ENCODE measurements at places on chromosomes 4 and X. TPM values are rescaled to one million over a fixed set of nuclear protein-coding genes. Genes with fewer than 3 reads are reported as not detected.

DNA sequence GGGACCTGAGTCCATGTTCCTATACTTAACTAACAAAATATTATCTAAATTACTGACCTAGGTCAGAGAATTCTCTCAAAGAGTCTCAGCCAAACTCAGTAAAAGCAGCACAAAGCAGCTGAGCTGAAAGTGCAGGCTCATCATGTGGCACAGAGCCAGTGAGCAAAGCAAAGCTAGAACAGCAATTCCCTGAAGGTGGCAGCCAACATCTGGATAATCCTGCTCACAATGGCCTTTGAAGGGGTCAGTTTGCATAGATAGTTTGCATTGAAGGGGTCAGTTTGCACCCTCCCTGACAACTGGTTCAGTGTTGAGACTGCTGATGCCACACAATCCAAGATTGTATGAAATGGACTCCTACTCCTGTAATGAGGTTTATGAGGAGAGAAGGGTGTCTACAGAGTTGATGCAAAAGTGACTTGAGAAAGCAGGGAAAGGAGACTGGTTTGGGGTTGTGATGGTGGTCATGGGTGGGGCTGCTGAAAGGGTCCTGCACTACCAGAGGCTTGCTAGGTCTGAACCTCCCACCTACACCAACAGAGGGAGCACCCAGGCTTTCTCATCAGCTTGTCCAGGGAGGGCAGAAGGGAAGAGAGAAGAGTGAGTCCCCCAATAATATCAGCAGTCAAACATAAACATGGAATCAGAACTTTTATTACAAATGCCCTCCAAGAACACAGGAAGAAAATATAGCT is 39.7 kb downstream of the TRIM61 start:
- no peaks in the 10 kb centered on the region for H3K4me1 ChIP-seq
- H3K27me3 ChIP-seq, result peaks cover 7% of the 10 kb centered on the region
- DNase-seq, result no peak
- no peak overlapping the region for H3K27ac ChIP-seq
- no peaks in the 10 kb centered on the region for H3K36me3 ChIP-seq

The MAGEA10 gene
- total RNA-seq, result not detected

The TKTL2 gene
- not detected for total RNA-seq

The PHOX2B gene
- total RNA-seq, result not detected

GRCh38 chr4:176824645-176825366 is 32.1 kb upstream of the VEGFC start:
- DNase-seq, result no peak
- no peak overlapping the region for H3K27ac ChIP-seq
- no peaks in the 10 kb centered on the region for H3K4me1 ChIP-seq
- H3K4me3 ChIP-seq, result no peak overlapping the region
- no peaks in the 10 kb centered on the region for H3K27me3 ChIP-seq

- peaks cover 4% of the 10 kb centered on the region for H3K27me3 ChIP-seq
- no peak for DNase-seq
- no peaks in the 10 kb centered on the region for H3K36me3 ChIP-seq
- H3K4me3 ChIP-seq, result no peak overlapping the region
These were observed 17.4 kb upstream of the SLC34A2 start for GRCh38 chr4:25638221-25638601.

The TMEM165 gene
- total RNA-seq, result 87.2 TPM

DNA sequence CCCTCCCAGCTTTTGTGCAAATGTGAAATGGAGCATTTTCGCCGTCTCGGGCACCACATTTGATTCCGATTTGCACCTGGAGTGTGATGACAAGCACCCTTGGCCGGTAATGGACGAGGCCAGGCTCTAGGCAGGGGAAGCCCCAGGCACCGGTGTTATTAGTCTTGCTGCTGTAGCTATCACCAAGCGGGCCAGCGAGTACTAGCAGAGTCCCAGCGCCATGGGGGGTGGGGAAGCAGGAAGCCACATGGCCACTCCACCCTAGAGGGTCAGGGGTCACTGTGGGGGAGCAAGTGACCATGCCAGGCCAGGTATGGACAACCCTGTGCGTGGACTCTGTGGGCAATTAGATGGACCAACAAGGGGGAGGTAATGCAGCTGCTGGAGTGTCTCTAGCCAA is 88.8 kb downstream of the CPZ start:
- no peak for DNase-seq
- no peaks in the 10 kb centered on the region for H3K27me3 ChIP-seq
- no peak overlapping the region for H3K27ac ChIP-seq
- H3K4me1 ChIP-seq, result no peaks in the 10 kb centered on the region
- H3K36me3 ChIP-seq, result no peaks in the 10 kb centered on the region

GRCh38 chr4:99529228-99529627 is 18.4 kb downstream of the C4orf17 start:
- H3K36me3 ChIP-seq, result no peaks in the 10 kb centered on the region
- no peak overlapping the region for H3K27ac ChIP-seq
- H3K4me3 ChIP-seq, result no peak overlapping the region
- no peak for DNase-seq

DNA sequence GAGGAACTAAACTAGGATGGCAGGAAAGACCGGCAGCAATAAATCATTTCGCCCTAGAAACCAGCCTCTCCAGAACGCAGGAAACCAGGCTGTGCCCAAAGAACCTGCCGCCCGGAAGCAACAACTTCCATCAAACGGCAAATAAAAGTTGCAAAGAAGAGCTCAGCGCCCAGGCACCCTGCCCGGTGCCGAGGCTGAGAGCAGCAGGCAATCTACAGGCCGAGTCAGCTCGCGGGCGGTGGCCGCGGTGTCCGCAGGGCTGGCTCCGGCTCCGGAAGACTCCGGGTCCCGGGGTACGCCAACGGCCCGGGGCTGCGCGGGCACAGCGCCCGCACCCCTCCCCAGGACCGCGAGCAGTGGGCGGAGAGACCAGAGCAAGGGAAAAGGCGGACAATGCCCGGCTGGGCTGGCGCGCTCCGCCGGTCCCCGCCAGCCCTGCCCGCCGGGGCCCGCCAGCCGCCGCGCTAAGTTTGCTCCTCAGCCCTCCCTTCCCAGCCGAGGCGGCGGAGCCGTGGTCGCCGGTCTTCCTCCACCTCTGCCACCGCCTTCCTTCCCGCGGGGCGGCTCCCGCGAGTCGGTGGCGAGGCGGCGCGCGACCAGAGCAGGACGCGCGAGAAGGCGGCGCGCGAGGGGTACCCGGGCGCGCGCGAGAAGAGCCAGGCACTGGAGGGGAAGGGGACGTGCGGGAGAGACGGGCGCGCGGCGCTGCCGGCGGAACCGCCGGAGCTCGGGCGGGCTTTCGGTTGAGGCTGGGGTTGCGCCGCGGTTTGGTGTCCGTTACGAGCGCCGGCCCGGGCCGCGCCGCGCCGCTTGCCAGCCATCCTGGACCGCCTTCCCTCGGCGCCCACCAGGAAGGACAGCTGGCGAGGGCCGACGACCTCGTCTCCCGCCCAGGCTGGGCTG is 733 bp downstream of the FRYL start:
- H3K4me1 ChIP-seq, result peaks cover 39% of the 10 kb centered on the region
- H3K4me3 ChIP-seq, result peak overlapping the region; percentile 91
- H3K27me3 ChIP-seq, result no peaks in the 10 kb centered on the region

The PCGF3 gene
- total RNA-seq, result 32.1 TPM

GRCh38 chr4:119337010-119337409 is 15.1 kb upstream of the FABP2 start:
- peaks cover 4% of the 10 kb centered on the region for H3K4me1 ChIP-seq
- H3K4me3 ChIP-seq, result no peak overlapping the region
- H3K27ac ChIP-seq, result no peak overlapping the region
- DNase-seq, result no peak

DNA sequence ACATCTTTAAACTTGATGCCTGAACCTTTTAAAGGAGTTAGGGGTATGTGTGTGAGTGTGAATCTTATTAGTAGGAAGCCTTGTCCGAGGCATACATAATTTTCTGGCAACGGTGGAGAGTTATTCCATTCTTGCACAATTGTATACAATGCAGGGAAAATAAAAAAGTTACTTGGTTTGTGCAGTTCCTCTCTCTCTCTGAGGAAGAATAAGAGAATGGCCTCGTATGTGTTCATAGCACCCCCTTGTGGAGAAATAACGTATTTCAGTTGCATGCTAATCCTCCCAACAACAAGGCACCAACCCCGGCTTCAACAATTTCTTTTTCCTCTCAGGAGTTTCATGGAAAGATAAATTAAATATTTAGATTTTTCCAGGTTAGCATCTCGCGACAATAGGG is 33.7 kb upstream of the FGF13 start:
- H3K36me3 ChIP-seq, result no peaks in the 10 kb centered on the region
- no peaks in the 10 kb centered on the region for H3K4me1 ChIP-seq
- peak; percentile 70 for DNase-seq
- no peak overlapping the region for H3K27ac ChIP-seq
- H3K27me3 ChIP-seq, result no peaks in the 10 kb centered on the region
- no peak overlapping the region for H3K4me3 ChIP-seq

The VCX gene
- total RNA-seq, result not detected

The HSFX4 gene
- not detected for total RNA-seq

DNA sequence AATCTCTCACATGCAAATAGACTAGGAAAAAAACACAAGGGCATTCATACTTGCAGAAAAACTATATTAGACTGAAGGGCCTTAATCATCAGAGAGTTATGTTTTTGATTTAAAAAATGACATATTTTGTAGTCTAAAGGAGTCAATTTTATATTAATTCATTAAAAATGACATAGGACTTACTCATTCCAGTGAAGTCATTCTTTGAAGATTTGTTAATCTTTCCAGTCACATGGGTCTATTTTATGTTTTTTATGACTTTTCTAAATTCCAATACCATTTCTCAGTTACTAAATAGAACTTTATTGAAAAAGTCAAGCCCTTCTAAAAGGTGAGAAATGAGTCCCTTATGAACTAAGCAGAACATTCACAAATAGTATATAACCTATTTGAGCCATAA is 743.8 kb upstream of the INTU start:
- H3K36me3 ChIP-seq, result no peaks in the 10 kb centered on the region
- no peak for DNase-seq
- no peak overlapping the region for H3K4me3 ChIP-seq
- H3K4me1 ChIP-seq, result no peaks in the 10 kb centered on the region
- H3K27ac ChIP-seq, result no peak overlapping the region
- H3K27me3 ChIP-seq, result no peaks in the 10 kb centered on the region

DNA sequence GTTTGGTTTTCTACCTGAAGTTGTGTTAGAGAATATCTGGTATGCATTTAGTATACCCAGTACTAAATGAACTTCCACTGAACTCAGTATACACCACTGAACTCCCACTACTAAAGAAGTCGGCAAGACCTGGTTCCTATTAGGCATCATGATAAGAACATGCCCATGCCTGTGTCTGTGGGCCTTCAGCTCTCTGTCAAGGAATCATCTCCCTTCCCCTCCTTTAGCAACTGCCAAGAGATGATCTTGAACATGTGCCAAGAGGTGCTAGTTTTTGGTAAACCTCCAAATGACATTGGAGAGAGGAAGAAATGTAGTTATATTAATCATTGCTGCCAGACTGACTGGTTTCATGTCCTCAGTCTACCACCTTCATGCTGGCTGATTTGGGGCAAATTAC is 113.2 kb downstream of the ATP10D start:
- no peak overlapping the region for H3K27ac ChIP-seq
- no peaks in the 10 kb centered on the region for H3K27me3 ChIP-seq
- no peaks in the 10 kb centered on the region for H3K4me1 ChIP-seq
- no peak overlapping the region for H3K4me3 ChIP-seq
- DNase-seq, result no peak

The PITX2 gene
- total RNA-seq, result 0.09 TPM

The FAM149A gene
- total RNA-seq, result 0.33 TPM

The TACR3 gene
- not detected for total RNA-seq

GRCh38 chr4:8861576-8862295 is 9.9 kb downstream of the HMX1 start:
- H3K27me3 ChIP-seq, result peaks cover 58% of the 10 kb centered on the region
- no peak for DNase-seq
- H3K4me3 ChIP-seq, result no peak overlapping the region
- no peaks in the 10 kb centered on the region for H3K36me3 ChIP-seq
- H3K27ac ChIP-seq, result peak overlapping the region; percentile 8
- H3K4me1 ChIP-seq, result peaks cover 5% of the 10 kb centered on the region

GRCh38 chr4:151192556-151193235 is 84.3 kb upstream of the PRSS48 start:
- H3K4me3 ChIP-seq, result no peak overlapping the region
- DNase-seq, result no peak
- no peaks in the 10 kb centered on the region for H3K36me3 ChIP-seq
- no peaks in the 10 kb centered on the region for H3K4me1 ChIP-seq
- H3K27ac ChIP-seq, result no peak overlapping the region
- peaks cover 5% of the 10 kb centered on the region for H3K27me3 ChIP-seq

The CCDC110 gene
- total RNA-seq, result not detected

GRCh38 chr4:14783011-14783877 is 219.0 kb upstream of the CPEB2 start:
- H3K4me3 ChIP-seq, result peak overlapping the region; percentile 17
- H3K4me1 ChIP-seq, result peaks cover 16% of the 10 kb centered on the region
- H3K36me3 ChIP-seq, result no peaks in the 10 kb centered on the region
- peak overlapping the region; percentile 84 for H3K27ac ChIP-seq

GRCh38 chr4:123348946-123349345 is 47.6 kb upstream of the SPRY1 start:
- peaks cover 16% of the 10 kb centered on the region for H3K27me3 ChIP-seq
- no peaks in the 10 kb centered on the region for H3K36me3 ChIP-seq
- H3K27ac ChIP-seq, result no peak overlapping the region
- H3K4me1 ChIP-seq, result peaks cover 5% of the 10 kb centered on the region
- no peak overlapping the region for H3K4me3 ChIP-seq

DNA sequence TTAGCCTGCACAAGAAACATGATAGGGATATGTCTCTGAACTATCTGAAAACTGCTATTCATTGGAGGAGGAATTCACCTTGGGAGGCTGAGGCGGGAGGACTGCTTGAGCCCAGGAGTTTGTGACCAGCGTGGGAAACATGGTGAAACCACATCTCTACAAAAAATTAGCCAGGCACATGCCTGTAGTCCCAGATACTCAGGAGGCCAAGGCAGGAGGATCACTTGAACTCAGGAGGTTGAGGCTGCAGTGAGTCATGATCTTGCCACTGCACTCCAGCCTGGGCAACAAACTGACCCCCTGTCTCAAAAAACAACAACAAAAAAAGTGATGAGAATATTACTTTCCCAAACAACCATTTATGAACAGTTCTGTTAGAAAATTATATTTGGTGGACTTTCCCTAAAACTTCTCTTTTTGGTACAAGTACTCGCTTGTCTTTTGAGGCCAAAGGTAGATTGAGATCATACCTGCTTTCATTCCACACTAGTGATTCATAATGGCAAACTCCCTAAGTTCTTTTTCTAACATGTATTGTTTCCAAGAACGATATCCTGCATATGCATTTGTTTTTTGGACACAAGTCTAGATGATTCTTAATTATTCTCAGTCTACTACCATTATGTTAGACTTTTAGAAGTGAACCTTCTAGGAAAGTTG is 33.4 kb downstream of the METTL14 start:
- peaks cover 16% of the 10 kb centered on the region for H3K36me3 ChIP-seq
- no peak overlapping the region for H3K27ac ChIP-seq
- no peak overlapping the region for H3K4me3 ChIP-seq
- no peaks in the 10 kb centered on the region for H3K4me1 ChIP-seq

DNA sequence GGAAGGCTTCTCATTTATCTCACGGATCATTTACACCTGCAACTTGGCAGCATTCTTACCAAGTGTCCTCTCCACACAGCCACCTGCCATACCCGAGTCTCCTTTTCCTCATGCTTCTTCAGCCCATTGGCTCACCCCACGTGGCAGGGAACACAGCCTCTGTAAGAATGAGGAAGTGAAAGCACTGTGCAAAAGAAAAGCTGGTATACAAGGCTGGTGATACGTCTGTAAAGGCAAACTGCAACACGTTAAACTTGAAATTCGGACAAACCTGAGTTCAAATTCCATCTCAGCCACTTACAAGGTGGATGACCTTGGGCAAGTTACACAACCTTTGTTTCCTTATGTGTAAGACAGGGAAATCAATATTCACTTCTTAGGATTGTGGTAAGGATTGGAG is 164.0 kb upstream of the RASGEF1B start:
- H3K27ac ChIP-seq, result no peak overlapping the region
- H3K27me3 ChIP-seq, result no peaks in the 10 kb centered on the region
- no peaks in the 10 kb centered on the region for H3K36me3 ChIP-seq
- DNase-seq, result no peak
- peaks cover 4% of the 10 kb centered on the region for H3K4me1 ChIP-seq
